ENCODE measurements at places on chromosomes 2 and 18.

GRCh38 chr2:118350621-118351020 lies 262.4 kb downstream of the INSIG2 start:
- DNase-seq, result no peak

- DNase-seq, result no peak
These were observed 158.4 kb downstream of the UBE2E3 start for GRCh38 chr2:181138816-181139215.

GRCh38 chr2:50118905-50119702 lies 912.8 kb downstream of the NRXN1 start:
- no peak for DNase-seq

DNA sequence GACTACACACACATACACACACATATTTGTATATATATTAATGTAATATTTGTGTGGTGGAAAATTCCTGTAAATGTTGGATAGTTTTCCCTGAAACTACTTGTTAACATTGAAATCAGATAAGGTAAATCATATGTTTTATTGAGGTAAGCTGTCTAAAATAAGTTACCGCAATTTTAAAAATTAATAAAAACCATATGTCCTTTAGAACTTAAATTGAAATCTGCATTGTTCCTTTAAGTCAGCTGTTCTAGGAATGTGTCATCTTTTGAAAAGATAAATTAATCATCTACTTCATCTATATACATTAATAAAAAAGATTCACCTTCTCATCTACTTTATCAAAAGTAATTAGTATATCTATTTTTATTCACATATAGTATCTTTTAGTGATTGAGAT lies 102.0 kb downstream of the CSRNP3 start:
- DNase-seq, result no peak

- no peak for DNase-seq
These were observed 6.7 kb downstream of the PSMD1 start for GRCh38 chr2:231063347-231063746.

- DNase-seq, result no peak
These were observed 78.5 kb downstream of the SPHKAP start for GRCh38 chr2:228102949-228103348.

GRCh38 chr2:196468394-196468793 lies 171.1 kb upstream of the CCDC150 start:
- peak; percentile 18 for DNase-seq

GRCh38 chr2:41000374-41000773 lies 548.5 kb upstream of the SLC8A1 start:
- DNase-seq, result no peak

DNA sequence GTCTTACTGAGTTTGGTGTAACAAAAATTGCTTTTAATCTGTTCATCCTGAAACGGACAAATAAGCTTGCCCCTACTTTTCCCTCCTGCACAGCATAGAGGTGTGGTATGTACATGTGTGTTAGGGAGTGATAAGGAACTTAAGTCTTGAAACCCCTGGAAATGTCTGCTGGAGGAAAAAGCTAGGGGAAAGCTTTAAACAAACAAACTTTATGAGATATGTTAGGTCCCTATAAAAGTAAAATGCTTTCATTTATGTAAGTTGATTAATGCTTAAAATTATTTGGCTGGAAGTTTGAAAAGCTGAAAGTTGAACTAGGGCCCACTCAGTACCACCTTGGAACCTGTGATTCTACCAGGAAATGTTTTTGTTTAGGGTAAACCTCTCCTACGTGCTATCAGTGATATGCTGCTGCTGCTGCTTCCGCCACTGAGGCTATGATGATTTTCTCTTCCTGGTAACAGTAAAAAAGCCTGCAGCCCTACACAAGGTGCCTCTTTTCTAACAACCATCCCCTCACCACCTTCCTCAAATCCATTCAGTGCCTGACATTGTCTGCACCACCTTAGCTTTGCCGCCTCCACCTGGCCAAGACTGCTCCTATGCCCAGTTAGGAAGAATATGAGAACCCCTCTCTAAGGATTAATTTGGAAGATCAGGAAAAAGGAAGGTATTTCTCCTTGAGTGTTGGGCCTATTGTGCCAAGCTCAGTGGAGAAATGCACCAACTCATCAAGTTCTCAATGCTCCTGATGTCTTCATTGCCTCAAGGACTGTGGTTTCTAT lies 2.5 kb upstream of the YES1 start:
- no peak for DNase-seq

DNA sequence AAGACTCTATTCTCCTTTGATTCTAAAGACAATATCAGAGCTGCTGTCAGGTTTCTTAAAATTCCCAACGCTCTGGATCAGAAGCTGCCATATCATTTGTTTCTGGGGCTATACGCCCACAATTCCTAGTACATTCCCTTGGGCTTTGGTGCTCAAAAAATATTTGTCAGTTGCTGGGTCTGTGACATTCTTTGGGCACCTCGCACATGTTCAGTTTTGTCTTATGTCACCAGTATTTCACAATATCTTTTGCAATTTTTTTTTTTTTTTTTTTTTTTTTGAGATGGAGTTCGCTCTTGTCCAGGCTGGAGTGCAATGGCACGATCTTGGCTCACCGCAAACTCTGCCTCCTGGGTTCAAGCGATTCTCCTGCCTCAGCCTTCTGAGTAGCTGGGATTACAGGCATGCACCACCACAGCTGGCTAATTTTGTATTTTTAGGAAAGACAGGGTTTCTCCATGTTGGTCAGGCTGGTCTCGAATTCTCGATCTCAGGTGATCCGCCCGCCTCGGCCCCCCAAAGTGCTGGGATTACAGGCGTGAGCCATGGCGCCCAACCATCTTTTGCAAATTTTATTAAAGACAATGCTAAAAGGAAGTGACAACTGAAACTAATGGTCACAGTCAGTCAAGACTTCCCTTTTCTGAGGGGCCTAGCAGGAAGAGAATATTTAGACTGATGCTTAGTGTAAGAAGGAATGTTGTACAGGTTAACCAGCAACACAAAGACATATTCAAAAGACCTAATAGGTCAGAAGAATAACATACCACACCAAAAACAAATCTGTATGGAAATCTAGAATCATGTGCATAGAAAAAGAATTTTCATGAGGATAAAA lies 6.8 kb downstream of the ZNF397 start:
- DNase-seq, result no peak

DNA sequence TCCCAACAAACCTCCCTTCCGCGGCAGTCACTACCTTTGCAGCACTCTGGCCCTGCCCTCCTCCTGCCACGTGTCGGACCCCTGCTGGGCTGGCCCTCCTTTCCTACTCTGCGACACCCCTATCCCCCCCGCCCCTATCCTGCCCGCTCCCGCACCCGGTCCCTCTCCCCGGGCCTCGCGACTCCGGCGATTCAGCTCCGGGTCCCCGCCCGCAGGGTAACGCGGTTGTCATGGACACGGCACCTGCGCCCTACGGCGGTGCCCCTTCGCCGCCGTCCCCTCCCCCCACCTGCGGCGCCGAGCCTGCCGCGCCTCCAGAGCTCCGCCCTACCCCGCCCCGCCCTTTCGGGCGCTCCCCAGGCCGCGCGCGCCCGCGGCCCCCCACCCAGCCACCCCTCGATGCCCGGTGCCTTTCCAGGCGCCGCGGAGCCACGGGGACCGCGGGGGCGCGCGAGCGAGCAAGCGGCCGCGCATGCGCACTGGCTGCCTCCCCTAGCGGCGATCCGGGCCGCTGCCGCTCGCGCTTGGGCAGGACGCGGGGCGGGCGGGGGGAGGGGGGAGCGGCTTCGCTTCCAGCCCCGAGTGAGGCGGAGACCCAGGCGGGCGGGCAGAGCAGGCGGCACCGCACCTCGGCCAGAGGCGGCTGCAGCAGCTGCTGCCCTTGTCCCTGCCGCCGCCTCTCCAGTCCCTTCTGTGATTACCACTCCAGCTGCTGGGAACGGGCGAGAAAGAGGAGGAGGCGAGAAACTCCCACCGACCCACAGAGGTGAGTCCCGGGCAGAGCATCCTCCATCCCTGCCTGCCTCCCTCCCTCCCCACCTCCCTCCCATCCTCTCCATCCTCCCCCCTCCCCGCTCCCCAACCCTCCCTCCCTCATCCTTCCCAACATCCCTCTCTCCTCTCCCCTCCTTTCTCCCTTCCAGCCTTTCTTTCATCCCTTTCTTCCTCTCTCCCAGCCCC lies at the start of gene CTNNA2:
TSS of gene CTNNA2 (plus strand) at position 610 of the 960 bp plus-strand sequence.
- DNase-seq, result peak; percentile 82

DNA sequence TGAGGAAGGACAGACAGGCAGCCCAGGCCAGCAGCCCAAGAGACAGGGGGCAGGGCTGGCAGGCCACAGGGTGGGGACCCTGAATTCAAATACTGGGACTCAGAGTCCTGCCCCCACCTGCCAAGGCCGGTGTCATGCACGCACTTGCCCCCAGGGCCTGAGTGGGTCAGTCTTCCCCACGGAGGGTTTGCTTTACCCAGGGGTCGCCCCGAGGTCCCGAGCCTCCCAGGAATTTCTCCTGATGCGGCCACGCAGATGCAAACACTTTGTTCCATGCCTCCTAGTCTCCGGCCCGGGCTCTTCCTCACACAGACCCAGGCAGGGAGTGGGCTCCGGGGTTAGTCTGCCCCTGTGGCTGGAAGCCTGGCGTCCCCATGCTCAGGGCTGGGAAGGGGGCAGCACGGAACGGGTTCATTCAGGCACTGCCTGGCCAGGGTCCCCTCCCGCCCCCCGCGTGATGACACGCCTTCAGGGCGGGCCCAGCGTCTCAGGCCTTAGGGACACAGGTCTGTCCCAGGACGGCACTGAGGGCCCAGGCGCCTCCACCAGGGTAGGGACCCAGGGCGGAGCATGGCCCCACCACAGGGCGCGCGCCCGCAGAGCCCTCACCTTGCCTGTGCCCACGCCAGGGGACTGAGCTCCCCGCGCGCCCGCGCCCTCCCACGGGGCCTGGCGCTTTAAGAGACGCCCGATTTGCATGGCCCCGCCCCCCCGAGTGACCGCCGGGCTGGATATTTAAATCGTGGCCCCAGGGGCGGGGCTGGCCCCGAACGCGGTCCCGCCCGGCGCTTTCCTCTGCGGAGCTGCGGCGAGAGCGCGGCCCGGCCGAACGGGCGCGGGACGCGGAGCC lies at the start of gene SNED1:
TSS of gene SNED1 (plus strand) at position 763 of the 850 bp plus-strand sequence. CDS start 220 bp downstream, outside the sequence.
- DNase-seq, result peak; percentile 76

GRCh38 chr18:79424008-79424565 lies 28.4 kb downstream of the NFATC1 start:
- DNase-seq, result no peak

GRCh38 chr2:151560289-151560688 lies 150.6 kb downstream of the RIF1 start:
- peak; percentile 74 for DNase-seq

DNA sequence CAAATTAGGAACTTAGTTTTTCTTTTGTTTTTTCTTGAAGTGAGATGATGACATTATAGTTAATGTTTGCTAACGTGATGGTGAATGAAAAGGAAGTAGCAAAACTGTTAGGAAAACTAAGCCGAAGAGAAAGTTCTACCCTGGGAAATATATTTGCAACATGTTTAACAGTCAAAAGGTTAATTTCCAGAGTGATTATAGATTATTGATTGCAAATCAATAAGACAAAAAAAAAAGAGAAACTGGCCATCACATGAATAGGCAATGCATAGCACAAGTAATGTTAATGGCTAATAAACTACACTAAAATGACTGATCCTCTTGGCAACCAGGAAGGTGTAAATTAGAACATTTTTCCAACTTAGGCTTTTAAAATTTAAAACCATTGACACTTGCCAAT lies 26.0 kb upstream of the AMMECR1L start:
- no peak for DNase-seq

DNA sequence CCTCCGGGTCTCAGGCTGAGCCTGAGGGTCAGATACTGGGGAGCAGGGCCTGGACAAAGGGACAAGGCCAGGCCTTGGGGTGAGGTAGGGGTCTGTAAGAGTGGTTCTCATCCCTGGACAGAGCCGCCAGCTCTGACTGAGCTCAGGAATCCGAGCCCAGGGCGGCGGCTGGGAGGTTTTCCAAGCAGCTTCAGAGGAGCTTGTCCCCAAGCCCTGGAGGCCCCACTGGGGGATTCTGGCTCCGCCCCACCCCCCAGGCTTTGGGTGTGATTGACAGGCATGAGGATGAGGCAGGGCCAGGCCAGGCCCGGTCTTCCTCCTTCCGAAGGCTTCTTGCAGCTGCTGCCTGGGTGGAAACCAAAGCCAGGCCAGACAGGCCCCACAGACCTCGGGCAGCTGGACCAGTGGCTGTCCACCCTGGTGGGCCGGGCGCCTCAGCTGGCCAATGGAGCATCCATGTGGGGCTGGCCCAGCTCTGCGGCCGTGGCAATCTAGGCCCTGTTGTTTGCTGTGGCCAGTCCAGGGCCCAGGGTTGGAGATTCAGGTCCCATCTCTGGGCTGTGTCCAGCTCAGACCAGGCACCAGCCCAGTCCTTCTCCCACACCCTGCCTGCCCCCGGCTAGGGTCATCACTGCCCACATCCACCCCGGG lies 23.1 kb upstream of the GPC1 start:
- no peak for DNase-seq

DNA sequence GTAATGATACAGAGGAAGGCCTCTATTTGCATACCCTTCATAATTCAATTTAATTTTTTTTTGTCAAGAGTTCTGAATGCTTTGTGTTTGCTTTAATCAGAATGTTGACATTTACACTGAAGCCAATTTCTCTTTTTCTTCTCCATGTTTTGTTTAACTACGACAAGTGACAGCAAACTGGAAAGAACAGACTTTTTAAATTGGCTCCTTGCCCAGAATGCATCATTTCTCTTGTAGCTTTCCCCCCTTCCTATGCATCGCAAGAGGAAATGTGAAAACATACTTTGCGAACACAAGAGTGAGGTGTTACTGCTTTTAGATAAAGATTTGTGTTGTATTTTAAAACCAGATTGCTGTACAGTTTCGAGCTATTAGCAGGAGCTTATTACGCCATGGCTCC lies 955.2 kb upstream of the CELF4 start:
- no peak for DNase-seq

- DNase-seq, result no peak
These were observed 442.6 kb downstream of the CMPK2 start for GRCh38 chr2:6423157-6423556.

DNA sequence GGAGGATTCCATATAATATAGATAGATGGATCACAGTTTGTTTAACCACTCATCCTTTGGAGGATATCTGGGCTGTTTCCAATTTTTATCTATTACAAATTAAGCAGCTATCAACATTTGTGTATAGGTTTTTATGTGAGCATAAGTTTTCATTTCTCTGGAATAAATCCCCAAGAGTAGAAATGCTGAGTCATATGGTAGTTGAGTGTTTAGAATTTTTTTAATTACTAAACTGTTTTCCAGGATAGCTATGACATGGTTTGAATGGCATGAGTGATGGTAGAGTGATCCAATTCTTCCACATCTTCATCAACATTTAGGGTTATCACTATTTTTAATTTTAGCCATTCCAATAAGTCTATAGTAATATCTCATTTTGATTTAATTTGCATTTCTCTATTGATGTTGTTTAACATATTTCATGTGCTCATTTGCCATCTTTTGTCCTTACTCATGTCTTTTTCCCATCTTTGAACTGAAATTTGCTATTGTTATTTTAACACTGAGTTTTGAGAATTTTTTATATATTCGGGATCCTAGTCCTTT lies 31.4 kb downstream of the ABCB11 start:
- no peak for DNase-seq

DNA sequence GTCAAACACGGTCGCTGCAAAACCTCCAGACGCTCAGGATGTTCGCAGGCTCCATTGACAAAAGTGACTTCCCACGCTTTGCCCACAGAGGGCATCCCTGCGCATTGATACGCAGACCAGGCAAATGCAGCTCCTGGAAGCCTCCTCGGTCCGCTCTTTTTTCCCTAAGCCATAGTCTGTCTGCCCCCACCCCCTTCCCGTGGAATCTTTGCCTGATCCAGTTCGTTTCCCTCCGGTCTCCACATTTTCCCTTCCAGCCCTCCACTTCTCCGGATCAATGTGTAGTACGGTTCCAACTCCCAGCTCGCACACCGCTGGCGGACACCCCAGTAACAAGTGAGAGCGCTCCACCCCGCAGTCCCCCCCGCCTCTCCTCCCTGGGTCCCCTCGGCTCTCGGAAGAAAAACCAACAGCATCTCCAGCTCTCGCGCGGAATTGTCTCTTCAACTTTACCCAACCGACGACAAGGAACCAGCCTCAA lies at the start of gene DCC:
TSS of gene DCC (plus strand) at position 307 of the 481 bp plus-strand sequence. CDS start 591 bp downstream, outside the sequence.
- DNase-seq, result peak; percentile 18

Measured in ACHN (cell line).